ENCODE measurements at places on chromosomes 4 and X.

GRCh38 chr4:95051702-95052020 lies 293.9 kb downstream of the BMPR1B start:
- ATAC-seq: no peak

DNA sequence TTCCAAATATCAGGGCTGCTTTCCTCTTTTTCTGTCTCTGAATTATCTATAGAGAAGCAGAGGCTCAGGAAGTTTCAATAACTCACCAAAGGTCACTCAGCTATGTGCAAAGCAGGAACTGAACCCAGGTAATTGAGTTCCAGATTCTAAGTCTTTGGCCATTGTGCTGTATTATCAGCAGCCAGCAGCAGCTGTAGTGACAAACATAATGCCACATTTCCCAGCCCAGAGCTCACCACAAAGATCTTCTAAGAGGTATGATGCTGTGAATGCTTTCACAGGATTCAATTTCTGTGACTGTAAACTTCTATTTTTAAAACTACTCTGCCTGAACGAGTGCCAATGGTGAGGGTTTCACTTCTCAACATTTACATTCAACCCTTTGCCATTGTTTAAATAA lies 56.4 kb downstream of the SPOCK3 start:
- ATAC-seq: no peak

DNA sequence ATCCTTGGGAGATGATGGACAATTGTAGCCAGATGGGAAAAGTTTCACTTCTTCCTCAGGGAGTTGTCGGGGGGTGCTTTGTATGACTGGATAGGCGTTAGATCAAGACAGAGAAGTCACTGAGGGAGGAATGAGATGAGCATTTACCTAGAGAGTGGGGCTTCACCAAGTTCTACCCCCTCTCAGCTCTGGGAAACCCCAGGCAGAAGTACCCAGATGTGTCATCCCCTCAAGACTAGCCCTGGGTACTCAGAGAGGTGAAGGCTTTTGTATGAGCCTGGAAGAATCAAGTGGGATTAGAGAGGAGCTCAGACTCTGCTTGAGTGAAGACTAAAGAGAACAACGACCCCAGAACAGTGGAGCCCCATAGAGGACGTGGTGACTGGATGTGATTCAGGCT lies 1.9 kb downstream of the MAGEB1 start:
- ATAC-seq: no peak

DNA sequence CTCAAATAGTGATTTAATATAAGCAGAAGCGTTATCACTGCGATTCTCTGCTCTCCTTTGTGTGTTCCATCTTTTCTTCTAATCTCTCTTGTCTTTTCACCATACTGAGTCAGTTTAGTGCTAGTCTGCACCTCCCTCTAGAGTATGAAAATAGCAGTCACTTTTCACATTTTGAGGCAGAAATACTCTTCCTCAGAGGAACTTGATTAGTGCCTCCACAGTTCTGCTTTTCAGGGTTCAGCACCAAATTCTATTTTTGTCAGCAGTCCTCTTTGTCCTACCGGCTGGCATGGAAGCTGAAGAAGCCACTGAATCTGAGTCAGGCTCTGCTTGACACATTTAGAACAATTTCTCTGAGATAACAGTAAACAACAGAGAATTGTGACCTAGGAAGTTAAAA lies 49.7 kb upstream of the ANKRD17 start:
- ATAC-seq: peak; percentile 86

- peak; percentile 92 for ATAC-seq
These were observed 303.5 kb downstream of the SPRY1 start for GRCh38 chr4:123699880-123700771.

DNA sequence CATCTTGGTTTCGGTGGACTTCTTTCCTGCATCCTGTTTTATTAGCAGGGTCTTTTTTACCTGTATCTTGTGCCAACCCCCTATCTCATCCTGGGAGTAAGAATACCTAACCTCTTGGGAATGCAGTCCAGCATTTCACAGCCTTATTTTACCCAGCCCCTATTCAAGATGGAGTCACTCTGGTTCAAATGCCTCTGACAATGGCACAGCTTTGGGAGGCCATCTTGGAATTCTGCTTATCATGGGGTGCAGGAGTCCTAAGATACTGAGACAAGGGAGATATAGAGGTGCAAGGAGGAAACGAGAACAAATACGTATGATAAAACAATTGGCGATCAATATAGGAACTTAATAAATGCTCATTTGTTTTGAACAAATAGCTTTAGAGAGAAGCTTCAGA lies 1682.2 kb upstream of the AGA start:
- ATAC-seq: no peak

- ATAC-seq: no peak
These were observed 358.4 kb downstream of the NLGN4X start for GRCh38 chrX:5870238-5870637.

DNA sequence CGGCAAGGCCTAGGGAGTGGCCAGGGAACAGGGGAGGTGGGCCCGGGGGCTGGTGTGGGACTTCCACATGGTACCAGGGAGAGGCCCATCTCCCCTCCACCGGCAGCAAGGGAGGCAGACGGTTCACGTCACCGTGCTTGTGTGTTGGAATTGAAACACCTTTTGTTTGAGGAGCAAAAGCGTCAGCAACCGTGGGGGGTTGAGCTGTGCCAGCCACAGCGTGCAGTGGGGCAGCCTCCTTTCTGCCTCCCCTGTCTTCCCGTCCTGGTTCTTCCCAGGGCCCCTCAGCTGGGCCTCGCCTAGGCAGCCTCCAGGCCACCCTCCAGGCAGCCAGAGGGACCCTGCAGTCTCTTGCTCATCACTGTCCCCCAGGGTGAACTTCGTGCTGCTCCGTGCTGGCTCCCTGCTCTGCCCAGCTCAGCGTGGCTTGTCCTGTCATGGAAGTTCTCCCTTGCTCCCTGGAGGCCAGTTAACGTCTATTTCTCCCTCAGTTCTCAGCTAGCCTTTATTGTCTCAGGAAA lies 32.1 kb upstream of the HGFAC start:
- no peak for ATAC-seq

DNA sequence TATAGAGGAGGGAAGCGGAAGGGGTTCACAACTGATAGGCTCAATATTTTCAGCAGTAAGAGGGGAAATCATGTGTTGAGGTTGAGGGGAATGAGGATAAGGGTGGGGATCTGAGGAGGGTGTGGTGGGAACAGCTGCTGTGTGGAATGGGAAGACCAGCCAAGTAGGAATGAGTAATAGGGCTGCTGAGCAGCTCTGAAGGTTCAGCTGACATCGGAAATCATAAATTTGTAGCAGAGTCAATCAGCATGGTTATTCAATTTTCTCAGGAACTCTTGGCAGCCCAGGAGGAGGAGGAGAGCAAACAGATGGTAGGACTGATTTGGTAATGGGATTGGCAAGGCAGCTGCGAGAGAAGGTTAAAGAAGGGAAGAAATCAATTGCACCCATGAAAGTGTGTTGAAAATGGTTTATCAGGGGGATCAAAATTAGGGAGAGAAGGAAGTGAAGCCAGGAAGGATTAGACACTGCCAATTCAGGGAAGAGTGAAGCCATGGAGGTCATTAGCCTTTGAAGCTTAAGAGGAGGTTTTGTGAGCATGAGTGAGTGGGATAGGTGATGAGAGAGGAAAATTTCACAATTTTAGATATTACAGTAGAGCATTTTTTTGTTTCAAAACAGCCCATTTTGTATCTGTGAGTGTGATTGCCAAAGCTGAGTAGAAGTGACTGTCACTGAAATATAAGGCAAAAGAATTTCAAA lies 82.6 kb downstream of the PCDH7 start:
- peak; percentile 44 for ATAC-seq

DNA sequence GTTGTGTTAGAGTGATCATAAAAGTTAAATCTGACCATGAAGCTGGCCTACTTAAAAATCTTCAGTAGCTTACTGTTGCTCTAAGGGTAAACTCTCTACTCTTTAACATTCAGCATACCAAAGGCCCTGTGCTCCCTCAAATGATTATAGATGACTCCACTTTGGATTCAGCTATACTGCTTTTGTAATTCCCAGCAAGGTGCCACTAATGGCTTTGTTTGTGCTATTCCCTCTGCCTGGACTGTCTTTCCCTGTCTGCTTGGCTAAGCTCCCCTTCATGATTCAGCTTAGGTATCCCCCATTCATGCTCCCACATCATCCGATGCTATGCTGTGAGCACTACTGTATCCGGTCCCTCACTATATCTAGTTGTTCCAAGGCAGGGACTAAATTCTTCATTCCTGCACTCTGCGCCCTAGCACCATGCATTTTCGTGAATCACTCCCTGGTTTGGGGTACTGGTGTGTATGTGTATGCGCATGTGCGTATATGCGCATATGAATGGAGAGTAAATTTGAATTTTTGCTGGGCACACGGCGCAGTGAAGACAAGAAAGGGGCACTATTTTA lies 453 bp upstream of the PBDC1 start:
- peak; percentile 75 for ATAC-seq

GRCh38 chr4:22072726-22073125 lies 124.2 kb upstream of the KCNIP4 start:
- ATAC-seq: no peak

DNA sequence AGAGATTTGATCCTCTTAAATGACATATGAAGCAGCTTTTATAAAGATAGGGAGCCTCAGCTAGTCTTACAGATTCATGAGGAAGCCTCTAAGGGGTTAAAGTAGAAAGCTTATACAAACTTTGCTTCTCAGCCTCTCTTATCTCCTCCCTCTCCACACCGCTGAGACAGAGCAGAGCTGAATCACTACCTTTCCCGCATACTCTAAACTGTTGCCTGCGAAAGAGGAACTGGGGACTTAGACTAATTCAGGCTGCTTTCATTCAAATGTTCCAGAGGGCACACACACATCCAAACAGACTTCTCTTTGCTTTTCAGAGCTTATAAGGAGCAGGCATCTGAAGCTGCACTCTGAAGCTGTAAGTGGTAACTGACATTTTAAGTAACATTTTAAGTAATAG lies at the start of gene SERTM2:
TSS of gene SERTM2 (plus strand) at position 169 of the 400 bp plus-strand sequence. CDS start 7,213 bp downstream, outside the sequence.
- peak; percentile 40 for ATAC-seq

DNA sequence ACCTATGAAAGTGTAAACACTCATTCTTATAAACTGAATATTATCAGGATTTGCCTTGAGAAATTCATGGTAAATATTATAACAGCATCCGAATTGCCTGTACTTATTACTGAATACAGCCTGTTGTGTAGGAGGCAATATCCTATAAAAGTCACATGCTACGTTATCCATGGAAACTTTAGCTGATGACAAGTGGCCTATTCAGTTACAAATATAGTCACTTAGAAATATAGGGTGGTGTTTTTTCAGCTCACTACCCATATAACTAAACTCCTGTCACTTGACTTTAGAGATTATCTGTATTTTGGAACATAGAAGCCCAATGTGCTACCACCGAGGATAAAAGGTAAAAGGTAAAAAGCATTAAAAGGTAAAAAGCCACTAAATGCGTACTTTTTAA lies 493.4 kb downstream of the INPP4B start:
- no peak for ATAC-seq

- no peak for ATAC-seq
These were observed 180.7 kb downstream of the DHRSX start for GRCh38 chrX:2320089-2320488.

Measured in SK-N-SH treated with all-trans-retinoic acid at 6 μM for 48 hours (cell line).